ENCODE measurements at places on chromosomes 12 and 14.

- no peak overlapping the region for H3K4me3 ChIP-seq
- H3K36me3 ChIP-seq = no peaks in the 10 kb centered on the region
- DNase-seq = no peak
- peaks cover 4% of the 10 kb centered on the region for H3K4me1 ChIP-seq
- no peaks in the 10 kb centered on the region for H3K27me3 ChIP-seq
- H3K27ac ChIP-seq = no peak overlapping the region
These were observed 13.4 kb downstream of the ISM2 start for GRCh38 chr14:77485256-77485655.

GRCh38 chr14:104512061-104512460, 67.5 kb upstream of the C14orf180 start:
- no peak for DNase-seq
- peaks cover 40% of the 10 kb centered on the region for H3K27me3 ChIP-seq
- H3K27ac ChIP-seq = no peak overlapping the region
- H3K4me3 ChIP-seq = no peak overlapping the region

DNA sequence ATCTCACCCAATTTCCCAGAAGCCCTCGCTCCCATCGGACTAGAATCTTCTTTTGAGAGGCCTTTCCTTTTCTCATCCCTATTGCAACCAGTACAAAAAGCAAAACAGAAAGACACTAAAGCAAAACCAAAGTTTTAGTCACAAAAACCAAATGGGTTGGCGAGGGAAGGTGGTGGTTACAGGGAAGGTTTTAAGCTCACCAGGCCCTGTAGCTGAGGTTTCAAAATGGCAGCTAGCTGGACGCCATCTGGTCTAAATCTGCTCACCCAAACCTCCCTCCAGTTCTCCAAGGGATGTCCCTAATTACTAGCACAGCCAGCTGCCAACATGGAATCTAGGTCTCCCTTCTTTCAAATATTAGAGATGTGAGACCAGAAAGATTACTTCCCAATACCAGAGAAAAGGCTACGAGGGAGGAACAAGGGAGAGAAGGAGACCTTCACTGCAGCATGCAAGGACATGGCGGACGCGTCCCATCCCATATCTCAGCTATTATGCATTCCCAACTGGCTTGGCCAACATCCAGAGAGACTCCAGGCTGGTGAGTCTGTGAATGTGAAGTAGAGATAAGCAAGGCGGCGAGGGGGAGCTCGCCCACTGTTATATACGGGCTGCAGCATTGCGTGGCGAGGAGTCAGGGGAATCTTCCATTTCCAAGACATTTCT, 70.8 kb downstream of the DPF3 start:
- H3K36me3 ChIP-seq = peaks cover 2% of the 10 kb centered on the region
- H3K27ac ChIP-seq = no peak overlapping the region
- H3K4me1 ChIP-seq = no peaks in the 10 kb centered on the region
- H3K27me3 ChIP-seq = peaks cover 34% of the 10 kb centered on the region

DNA sequence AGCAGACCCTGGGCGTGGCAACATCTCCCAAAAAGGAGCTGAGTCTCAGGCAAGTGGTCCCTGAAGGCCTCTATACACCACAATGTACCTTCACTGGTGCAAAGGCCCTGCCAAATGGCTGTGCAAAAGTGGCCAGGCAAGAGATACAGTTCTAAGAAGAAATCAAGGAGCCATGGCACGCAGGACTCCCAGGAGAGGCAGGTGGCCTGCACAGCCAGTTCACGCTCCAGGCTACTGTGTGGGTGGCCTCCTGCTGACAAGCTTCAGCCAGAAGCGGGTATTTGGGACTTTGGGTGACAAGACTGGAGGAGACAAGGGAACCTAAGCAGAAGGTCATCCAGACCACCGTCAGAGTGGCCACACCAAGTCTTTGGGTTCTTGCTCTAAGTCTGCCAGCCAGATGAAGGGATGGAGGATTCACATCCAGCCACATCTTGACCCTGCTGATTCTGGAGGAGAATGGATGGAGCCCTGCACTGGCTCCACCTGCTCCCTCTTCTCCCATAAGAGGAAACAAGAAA, 20.5 kb upstream of the ZFP36L1 start:
- peak overlapping the region; percentile 99 for H3K27ac ChIP-seq
- peak overlapping the region; percentile 90 for H3K4me3 ChIP-seq
- H3K27me3 ChIP-seq = no peaks in the 10 kb centered on the region
- no peak for DNase-seq
- H3K4me1 ChIP-seq = peaks cover 45% of the 10 kb centered on the region

DNA sequence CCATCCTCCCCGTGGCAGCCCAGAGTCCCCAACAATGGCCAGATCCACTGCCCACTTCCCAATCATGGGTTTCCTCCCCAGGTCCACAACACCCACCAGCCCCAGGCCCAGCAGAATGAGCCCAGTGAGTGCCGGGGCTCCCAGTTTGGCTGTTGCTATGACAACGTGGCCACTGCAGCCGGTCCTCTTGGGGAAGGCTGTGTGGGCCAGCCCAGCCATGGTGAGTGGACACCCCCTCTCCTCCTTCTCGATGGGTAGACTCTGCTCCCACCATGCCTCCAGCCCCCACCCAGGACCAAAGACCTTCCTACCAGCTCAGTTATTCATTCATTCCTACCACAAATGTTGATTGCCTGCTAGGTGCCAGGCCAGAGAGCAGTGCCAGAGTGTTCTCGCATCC, 23.8 kb downstream of the PAPLN start:
- no peaks in the 10 kb centered on the region for H3K36me3 ChIP-seq
- no peak for DNase-seq
- H3K27ac ChIP-seq = no peak overlapping the region
- H3K27me3 ChIP-seq = peaks cover 11% of the 10 kb centered on the region

GRCh38 chr14:24903337-24903736, 146.6 kb downstream of the STXBP6 start:
- no peak overlapping the region for H3K4me3 ChIP-seq
- no peaks in the 10 kb centered on the region for H3K36me3 ChIP-seq
- peaks cover 26% of the 10 kb centered on the region for H3K27me3 ChIP-seq
- DNase-seq = no peak
- H3K27ac ChIP-seq = no peak overlapping the region
- no peaks in the 10 kb centered on the region for H3K4me1 ChIP-seq

GRCh38 chr12:115998119-115998633, 279.3 kb downstream of the MED13L start:
- no peaks in the 10 kb centered on the region for H3K27me3 ChIP-seq
- DNase-seq = no peak
- H3K27ac ChIP-seq = peak overlapping the region; percentile 34
- no peak overlapping the region for H3K4me3 ChIP-seq
- peaks cover 3% of the 10 kb centered on the region for H3K4me1 ChIP-seq

DNA sequence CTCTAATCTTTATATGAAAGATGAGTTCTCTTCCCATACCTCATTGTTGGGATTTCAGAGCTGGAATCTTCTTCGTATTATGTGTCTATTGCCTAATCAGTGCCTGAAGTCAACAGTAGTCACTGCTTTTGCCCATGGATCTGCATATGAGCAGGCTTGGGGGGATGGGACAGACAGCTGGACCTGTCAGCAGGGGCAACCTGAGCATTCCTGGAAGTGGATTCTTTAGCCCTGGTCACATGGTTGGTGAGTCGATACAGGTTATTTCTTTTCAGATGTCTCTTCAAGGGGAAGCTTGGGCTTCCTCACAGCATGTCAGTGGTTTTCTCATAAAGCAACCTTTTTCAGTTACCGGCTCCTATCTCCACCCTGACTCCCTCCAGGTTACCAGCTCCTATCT, 97.3 kb upstream of the RBM19 start:
- H3K4me3 ChIP-seq = no peak overlapping the region
- H3K27ac ChIP-seq = no peak overlapping the region
- H3K27me3 ChIP-seq = no peaks in the 10 kb centered on the region
- no peak for DNase-seq

DNA sequence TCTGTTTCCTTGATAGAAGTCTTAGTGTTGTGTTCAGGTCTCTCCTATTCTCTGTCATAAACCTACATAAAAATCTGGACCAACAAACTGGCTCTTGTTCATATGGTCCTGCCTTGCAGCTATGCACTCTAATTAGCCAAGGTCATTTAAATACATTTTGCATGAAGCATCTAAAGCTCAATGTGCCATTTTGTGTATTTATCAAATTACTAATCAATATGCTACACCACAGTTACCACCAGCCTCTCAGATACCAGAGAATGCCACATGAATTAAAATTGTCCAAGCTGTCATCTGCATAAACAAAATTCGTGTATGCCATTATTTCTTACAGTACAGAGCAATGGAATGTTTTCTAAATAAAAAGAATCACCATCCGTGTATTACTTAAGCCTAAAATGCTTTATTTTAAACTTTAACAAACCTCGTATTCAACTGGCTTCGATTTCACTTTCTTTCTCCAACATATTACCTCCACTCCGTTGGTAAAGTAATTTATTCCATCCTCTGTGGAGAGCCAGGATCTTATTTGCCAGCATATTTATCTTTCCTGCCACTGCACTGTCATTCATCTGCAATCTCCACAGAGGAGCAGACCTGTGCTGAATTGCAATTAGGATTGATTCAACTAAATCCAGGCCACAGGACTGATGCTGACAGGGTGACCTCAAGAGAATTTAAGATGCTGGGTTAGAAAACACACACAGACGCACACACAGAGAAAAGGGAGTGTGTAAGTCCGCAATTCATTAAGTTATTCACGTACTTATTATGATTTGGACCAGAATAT, 284.1 kb upstream of the FOXG1 start:
- no peak overlapping the region for H3K27ac ChIP-seq
- H3K4me1 ChIP-seq = no peaks in the 10 kb centered on the region
- H3K36me3 ChIP-seq = no peaks in the 10 kb centered on the region
- no peak for DNase-seq
- H3K27me3 ChIP-seq = no peaks in the 10 kb centered on the region
- H3K4me3 ChIP-seq = no peak overlapping the region

DNA sequence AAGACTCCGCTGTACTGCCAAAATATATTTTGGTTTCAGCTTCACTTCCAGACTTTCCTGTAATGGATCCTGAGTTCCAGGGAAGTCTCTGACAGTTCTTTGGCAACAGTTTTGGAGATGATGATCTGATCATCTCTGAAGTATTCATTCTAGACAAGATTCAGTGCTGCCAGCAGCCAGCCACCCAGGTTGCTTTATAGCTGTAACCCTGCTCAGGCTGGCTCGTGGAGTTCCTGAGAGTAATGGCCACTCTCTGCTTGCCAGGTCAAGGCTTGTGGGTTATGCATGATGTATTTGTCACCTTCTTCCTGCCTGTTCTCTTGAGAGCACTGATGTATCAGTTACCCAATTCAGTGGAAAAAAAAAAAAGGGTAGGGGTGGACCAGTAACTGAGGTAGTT, 124.3 kb downstream of the PPHLN1 start:
- no peak overlapping the region for H3K27ac ChIP-seq
- no peak for DNase-seq
- H3K4me1 ChIP-seq = no peaks in the 10 kb centered on the region

DNA sequence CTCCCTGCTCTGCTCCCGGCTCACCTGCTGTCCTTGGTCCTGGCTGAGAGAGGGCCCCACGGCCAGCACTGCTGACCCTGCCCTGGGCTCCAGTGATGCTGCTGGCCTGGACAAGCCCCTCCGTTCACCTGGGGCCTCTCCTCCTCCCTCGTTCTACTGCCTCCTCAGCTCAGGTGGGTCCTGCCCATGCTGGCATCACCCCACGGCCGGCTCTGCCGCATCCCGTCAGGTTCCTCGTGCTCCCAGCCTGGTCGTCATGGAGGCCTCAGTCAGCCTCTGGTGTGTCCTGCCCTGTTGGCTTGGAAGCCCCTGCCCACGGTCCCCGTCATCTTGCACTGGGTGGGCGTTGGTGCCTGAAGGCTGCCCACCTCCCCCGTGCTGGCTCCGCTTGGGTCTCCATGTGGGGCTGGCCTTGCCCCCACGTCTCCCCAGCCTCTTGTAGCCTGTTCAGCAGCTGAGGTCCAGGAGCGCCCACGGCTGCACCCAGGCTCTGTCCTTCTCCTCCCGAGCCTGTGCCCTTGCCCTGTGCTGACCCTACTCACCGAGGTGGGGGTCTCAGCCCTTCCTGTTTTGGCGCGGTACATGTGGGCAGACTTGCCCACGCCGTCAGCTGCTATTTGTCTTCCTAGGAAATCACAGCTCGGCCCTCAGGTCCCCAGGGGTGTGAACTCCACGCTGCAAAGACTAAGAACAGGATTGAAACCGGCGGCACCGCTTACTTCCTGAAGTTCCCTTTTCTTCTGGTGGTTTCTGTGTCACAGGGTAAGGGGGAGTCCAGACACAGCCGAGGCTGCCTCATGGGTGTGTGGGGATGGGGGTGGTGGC, 121.6 kb downstream of the TMEM121 start:
- no peaks in the 10 kb centered on the region for H3K36me3 ChIP-seq
- H3K4me3 ChIP-seq = peak overlapping the region; percentile 75
- DNase-seq = no peak
- H3K4me1 ChIP-seq = peaks cover 6% of the 10 kb centered on the region

DNA sequence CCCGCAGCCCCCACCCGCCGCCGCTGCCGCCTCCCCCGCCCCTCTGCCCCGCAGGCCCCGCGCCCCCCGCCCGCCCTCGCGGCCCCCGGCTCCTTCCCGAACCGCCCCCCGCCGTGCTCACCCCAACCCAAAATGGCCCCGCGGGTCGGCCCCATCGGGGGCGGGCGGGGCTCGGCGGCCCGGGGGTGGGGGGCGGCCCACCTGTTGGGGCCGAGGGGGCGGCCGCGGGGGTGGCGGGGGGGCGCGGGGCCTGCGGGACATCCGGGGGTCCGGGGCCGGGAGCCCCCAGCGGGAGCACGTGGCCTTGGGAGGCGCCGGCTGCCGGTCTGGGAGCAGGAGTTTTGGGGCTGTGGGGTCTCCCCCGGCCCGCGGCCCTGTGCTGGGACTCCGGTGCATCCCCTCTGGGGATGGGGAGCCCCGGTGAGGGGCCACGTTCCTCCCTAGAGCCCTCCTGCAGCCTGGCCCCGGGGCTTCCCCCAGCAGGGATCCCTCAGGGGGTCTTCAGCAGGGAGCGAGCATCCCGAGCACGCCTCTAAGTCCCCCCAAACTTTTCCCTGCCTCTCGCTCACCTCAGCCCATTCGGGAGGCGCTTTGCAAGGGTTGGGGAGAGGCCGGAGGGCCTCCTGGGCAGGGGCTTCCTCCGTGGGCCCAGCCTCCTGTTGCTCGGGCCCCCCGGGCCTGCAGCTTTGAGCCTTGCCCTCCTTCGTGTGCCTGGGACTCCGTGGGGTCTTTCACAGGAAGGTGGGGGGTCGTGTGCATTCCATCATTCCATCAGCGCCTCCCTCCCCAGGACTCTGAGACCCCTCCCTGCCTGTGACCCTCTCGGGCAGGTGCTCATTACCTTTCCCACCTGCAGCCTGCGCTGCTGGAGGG, 710 bp downstream of the MTA1 start:
- no peak for DNase-seq
- peak overlapping the region; percentile 89 for H3K27ac ChIP-seq
- H3K36me3 ChIP-seq = peaks cover 2% of the 10 kb centered on the region
- H3K4me1 ChIP-seq = peaks cover 21% of the 10 kb centered on the region
- H3K27me3 ChIP-seq = no peaks in the 10 kb centered on the region
- peak overlapping the region; percentile 92 for H3K4me3 ChIP-seq

GRCh38 chr14:74213907-74214803, 25.1 kb upstream of the VSX2 start:
- no peak overlapping the region for H3K27ac ChIP-seq
- no peaks in the 10 kb centered on the region for H3K4me1 ChIP-seq
- H3K4me3 ChIP-seq = no peak overlapping the region
- no peaks in the 10 kb centered on the region for H3K36me3 ChIP-seq

GRCh38 chr14:100065942-100066574, 836 bp downstream of the EVL start:
- H3K36me3 ChIP-seq = peaks cover 12% of the 10 kb centered on the region
- no peaks in the 10 kb centered on the region for H3K27me3 ChIP-seq

Data from T-helper 17 cell (primary cell).